Psoas muscle (tissue), 8 donors: ENCODE measurements at places on chromosomes 7 and 10. TPM values are rescaled to one million over a fixed set of nuclear protein-coding genes. Genes with fewer than 3 reads are reported as not detected.

Gene LRRC61
- total RNA-seq = 3.7 TPM

Gene ANXA8
- not detected for total RNA-seq

Gene CPN1
- total RNA-seq = not detected

DNA sequence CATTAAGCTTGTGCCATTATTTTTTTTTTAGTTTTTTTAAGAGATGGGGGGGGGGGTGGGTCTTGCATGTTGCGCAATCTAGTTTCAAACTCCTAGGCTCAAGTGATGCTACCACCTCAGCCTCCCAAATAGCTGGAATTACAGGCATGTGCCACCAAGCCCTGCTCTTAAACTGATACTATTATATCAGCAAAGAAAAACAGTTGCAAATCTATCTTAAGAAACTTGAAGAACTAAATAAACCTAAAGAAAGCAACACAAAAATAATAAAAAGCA lies 47.5 kb downstream of the BRAF start:
- H3K4me1 ChIP-seq = peaks cover 13% of the 10 kb centered on the region
- no peaks in the 10 kb centered on the region for H3K27me3 ChIP-seq
- no peak overlapping the region for H3K27ac ChIP-seq
- no peak for DNase-seq
- H3K36me3 ChIP-seq = no peaks in the 10 kb centered on the region
